Type B pancreatic cell (in vitro differentiated cells): ENCODE measurements at places on chromosomes 2 and 18.

DNA sequence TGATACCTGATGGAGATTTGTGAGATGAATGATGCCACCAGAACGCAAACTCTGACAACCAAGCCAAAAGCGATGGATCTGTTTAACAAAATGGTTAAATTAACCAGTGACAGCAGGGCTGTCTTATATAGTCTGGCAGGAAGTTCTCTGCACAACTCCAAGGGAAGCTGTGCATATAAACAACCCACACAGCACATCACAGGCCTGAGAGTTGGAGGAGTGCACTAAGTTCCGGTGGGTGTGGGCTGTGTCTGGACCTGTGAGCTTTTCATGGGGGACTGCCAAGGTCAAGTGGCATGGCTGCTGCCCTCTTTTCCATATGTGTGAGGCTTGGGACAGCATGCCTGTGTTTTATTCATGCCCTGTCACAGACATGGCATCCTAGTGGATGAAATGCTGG is 414.6 kb upstream of the TRIB2 start:
- DNase-seq = no peak
- no peak overlapping the region for H3K4me3 ChIP-seq
- H3K4me1 ChIP-seq = peaks cover 26% of the 10 kb centered on the region
- H3K36me3 ChIP-seq = no peaks in the 10 kb centered on the region
- no peak overlapping the region for H3K27ac ChIP-seq

DNA sequence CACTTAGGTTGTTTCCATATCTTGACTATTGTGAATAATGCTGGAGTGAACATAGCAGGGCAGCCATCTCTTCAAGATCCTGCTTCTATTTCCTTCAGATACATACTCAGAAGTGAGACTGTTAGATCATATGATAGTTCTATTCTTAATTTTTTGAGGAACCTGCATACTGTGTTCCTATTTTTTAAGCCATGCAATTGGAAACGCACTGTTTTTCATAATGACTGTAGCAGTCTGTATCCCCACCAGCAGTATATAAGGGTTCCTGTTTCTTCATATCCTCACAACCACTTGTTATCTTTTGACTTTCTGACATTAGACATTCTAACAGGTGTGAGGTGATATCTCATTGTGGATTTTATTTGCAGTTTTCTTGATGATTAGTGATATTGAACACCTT is 15.5 kb downstream of the NEURL3 start:
- peaks cover 11% of the 10 kb centered on the region for H3K4me1 ChIP-seq
- no peak overlapping the region for H3K4me3 ChIP-seq
- H3K27ac ChIP-seq = no peak overlapping the region
- DNase-seq = no peak
- H3K36me3 ChIP-seq = no peaks in the 10 kb centered on the region

GRCh38 chr18:13545955-13546354 is 180.4 kb downstream of the FAM210A start:
- no peaks in the 10 kb centered on the region for H3K4me1 ChIP-seq
- H3K27me3 ChIP-seq = peaks cover 11% of the 10 kb centered on the region
- no peaks in the 10 kb centered on the region for H3K36me3 ChIP-seq
- no peak overlapping the region for H3K4me3 ChIP-seq

- no peaks in the 10 kb centered on the region for H3K27me3 ChIP-seq
- DNase-seq = no peak
- H3K27ac ChIP-seq = no peak overlapping the region
- H3K36me3 ChIP-seq = no peaks in the 10 kb centered on the region
Observed at GRCh38 chr2:14557111-14557510, 75.4 kb upstream of the LRATD1 start.

DNA sequence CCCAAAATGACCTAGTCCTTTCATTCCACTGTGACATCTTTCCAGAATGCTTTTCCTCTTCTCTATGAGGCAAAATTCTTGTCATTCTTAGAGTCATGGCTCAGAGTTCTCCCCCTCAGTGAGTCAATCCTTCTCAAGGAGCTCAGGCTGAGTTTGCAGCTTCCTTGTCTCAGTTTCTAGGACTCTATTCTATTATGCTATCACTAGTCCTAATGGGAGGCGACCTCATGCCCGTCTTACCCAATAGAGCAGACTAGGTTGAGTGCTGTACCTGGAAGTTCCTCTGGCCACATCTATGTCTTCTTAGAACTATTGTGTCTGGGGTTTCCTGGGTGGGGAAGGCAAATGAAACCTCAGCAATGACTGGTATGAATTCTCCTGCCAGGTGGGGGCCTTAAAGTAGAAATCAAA is 51.5 kb downstream of the HAUS1 start:
- H3K4me1 ChIP-seq = peaks cover 18% of the 10 kb centered on the region
- H3K36me3 ChIP-seq = peaks cover 4% of the 10 kb centered on the region
- peak overlapping the region; percentile 2 for H3K4me3 ChIP-seq
- peak overlapping the region; percentile 75 for H3K27ac ChIP-seq
- H3K27me3 ChIP-seq = no peaks in the 10 kb centered on the region

GRCh38 chr2:199543606-199544172 is 86.0 kb upstream of the SATB2 start:
- no peaks in the 10 kb centered on the region for H3K4me1 ChIP-seq
- no peak overlapping the region for H3K4me3 ChIP-seq
- DNase-seq = no peak
- no peaks in the 10 kb centered on the region for H3K27me3 ChIP-seq
- H3K27ac ChIP-seq = no peak overlapping the region
- no peaks in the 10 kb centered on the region for H3K36me3 ChIP-seq

DNA sequence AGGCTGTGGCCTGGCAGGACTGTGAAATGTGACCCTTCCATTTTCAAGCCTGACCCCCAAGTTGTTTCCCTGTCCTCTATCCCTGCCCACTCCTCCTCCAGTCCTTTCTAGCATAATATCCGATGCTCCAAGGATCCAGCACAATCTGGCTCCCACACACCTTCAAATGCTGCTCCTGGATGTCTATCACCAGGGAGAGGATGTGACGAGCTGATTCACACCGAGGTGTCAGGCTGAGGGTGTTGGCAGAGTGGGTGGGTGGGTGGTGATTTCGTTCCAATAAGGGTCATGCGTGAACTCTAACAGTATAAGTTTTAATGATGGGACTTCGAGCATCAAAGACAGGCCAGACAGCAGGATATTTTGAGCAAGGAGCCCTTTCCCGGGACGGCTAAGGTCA is 107.8 kb downstream of the CELF4 start:
- DNase-seq = no peak
- no peak overlapping the region for H3K4me3 ChIP-seq
- peaks cover 24% of the 10 kb centered on the region for H3K4me1 ChIP-seq
- H3K36me3 ChIP-seq = no peaks in the 10 kb centered on the region
- no peak overlapping the region for H3K27ac ChIP-seq

DNA sequence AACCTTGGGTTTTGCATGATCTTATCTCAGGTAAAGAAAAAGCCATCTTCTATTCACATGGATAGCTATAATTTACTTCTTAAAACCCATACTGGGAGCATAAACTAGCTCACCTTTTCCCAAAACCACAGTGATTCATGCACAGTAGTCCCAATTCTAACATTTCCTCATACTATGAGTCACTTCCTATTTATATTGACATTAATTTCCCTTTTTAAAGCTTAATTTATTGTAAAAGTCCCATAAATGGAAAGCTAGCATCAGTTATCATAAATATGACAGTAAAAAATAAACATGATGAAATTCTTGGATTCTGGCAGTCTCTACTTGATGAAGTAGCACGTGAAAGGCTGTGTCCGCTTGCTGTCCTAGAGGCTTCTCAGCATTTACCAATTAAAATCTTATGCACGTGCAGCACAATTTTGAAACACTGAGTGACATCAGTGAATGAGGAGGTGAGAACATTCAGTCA is 180.1 kb downstream of the CDH2 start:
- peaks cover 25% of the 10 kb centered on the region for H3K36me3 ChIP-seq
- H3K4me1 ChIP-seq = peaks cover 12% of the 10 kb centered on the region
- no peak overlapping the region for H3K27ac ChIP-seq
- no peak for DNase-seq
- no peaks in the 10 kb centered on the region for H3K27me3 ChIP-seq

DNA sequence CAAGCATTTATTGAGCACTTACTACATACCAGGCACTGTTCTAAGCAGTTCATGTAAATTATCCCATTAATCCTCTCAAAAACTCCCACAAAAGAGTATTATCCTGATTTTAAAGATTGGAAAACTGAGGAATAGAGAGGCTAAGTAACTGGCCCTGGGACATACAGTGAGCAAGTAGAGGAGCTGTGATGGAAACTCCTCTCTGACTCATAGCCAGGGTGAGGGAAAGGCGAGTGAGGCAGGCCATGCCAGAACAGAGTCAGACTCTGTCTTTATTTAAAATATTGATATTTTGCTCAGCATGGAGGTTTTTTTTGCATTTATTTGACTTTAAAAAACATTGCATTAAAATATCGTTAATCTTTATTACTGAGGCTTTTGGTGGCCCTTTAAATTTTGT is 208.0 kb downstream of the LOXHD1 start:
- H3K36me3 ChIP-seq = peaks cover 9% of the 10 kb centered on the region
- no peaks in the 10 kb centered on the region for H3K27me3 ChIP-seq
- H3K27ac ChIP-seq = no peak overlapping the region

- H3K4me3 ChIP-seq = peak overlapping the region; percentile 46
- no peak for DNase-seq
- H3K27ac ChIP-seq = peak overlapping the region; percentile 75
- peaks cover 28% of the 10 kb centered on the region for H3K27me3 ChIP-seq
- peaks cover 26% of the 10 kb centered on the region for H3K4me1 ChIP-seq
Observed at GRCh38 chr18:59908799-59909198, 9.0 kb downstream of the PMAIP1 start.

DNA sequence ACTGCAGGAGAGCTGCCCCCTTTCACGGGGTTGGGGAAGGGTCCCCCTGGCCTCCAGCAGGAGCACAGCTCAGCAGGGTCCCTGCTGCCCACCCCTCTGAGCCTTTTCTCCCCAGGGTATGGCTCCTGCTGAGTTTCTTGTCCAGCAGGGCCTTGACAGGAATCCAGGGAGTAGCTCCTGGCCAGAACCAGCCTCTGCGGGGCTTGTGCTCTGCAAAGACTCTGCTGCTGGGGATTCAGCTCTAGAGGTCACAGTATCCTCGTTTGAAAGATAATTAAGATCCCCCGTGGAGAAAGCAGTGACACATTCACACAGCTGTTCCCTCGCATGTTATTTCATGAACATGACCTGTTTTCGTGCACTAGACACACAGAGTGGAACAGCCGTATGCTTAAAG is 21.2 kb downstream of the FOSL2 start:
- no peak overlapping the region for H3K27ac ChIP-seq
- no peaks in the 10 kb centered on the region for H3K4me1 ChIP-seq
- DNase-seq = no peak
- no peak overlapping the region for H3K4me3 ChIP-seq
- H3K27me3 ChIP-seq = no peaks in the 10 kb centered on the region

DNA sequence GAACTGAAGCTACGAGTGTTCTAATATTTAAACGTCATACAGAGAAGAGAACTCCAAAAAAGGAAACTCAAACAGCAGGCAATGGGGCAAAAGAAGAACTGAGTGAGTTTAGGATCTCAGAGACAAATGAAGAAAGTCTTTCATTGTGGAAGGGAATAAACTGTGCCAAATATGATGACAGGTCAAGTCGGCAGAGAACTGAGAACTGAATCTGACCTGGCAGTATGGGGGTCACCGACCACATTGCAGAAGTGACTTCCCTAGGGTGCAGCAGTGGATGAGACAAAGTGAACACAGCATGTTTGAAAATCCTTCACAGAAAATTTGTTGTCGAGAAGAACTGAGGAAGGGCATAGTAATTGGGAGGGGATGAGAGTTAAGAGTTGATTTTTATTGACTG is 55.9 kb downstream of the TTC21B start:
- no peak overlapping the region for H3K4me3 ChIP-seq
- H3K27ac ChIP-seq = no peak overlapping the region
- peaks cover 49% of the 10 kb centered on the region for H3K36me3 ChIP-seq
- H3K27me3 ChIP-seq = no peaks in the 10 kb centered on the region
- peaks cover 10% of the 10 kb centered on the region for H3K4me1 ChIP-seq

DNA sequence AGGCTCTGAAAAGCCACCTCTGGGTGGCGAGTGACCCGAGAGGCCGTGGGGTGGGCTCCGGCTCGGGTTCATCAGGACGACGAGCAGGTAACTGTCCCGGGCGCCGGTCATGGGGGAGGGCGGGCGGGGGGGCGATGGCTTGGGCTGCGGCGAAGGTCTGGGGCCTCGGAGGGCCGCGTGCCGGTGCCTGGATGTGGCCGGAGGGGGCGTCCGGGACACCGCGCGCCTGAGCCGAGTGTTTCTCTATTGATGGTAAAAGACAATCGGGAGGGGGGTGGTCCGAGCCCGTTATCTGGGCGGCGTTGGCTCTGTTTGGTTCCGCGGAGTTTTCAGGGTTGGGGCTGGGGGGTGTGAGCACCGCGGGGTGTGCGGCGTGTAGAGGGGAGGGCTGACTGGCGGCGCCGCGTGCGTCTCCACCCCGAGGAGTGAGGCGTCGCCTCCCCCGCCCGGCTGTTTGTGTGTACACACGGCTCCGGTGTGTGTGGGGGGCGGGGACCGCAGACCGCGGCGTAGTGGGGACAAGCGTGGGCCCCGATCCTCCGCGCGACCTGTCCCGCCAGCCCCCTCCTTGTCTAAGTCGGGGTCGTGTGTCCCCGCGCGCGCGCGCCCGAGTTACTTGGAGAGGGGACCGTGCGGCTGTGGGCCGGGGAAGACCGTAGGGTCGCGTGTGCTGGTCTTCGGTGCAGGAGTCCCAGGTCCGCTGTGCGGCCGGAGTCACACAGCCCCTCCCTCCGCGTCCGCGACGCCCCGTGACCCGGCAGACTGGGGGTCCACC is 1.6 kb downstream of the CTIF start:
- H3K27ac ChIP-seq = peak overlapping the region; percentile 65
- H3K27me3 ChIP-seq = no peaks in the 10 kb centered on the region
- peak; percentile 79 for DNase-seq
- peak overlapping the region; percentile 93 for H3K4me3 ChIP-seq

GRCh38 chr2:9897331-9897737 is 54.1 kb downstream of the TAF1B start:
- peak overlapping the region; percentile 67 for H3K4me3 ChIP-seq
- no peak for DNase-seq
- H3K27ac ChIP-seq = peak overlapping the region; percentile 99
- peaks cover 6% of the 10 kb centered on the region for H3K36me3 ChIP-seq

- no peaks in the 10 kb centered on the region for H3K36me3 ChIP-seq
- H3K4me3 ChIP-seq = peak overlapping the region; percentile 8
- no peak for DNase-seq
- no peaks in the 10 kb centered on the region for H3K27me3 ChIP-seq
Observed at GRCh38 chr2:130912471-130912870, 75.8 kb downstream of the ARHGEF4 start.

- H3K4me1 ChIP-seq = peaks cover 31% of the 10 kb centered on the region
- no peak overlapping the region for H3K4me3 ChIP-seq
- DNase-seq = no peak
- H3K27ac ChIP-seq = no peak overlapping the region
- peaks cover 8% of the 10 kb centered on the region for H3K36me3 ChIP-seq
Observed at GRCh38 chr18:62739911-62740310, 24.6 kb downstream of the PHLPP1 start.

GRCh38 chr2:240701091-240701735 is 9.5 kb downstream of the AQP12A start:
- no peaks in the 10 kb centered on the region for H3K36me3 ChIP-seq
- peaks cover 8% of the 10 kb centered on the region for H3K27me3 ChIP-seq

- peaks cover 39% of the 10 kb centered on the region for H3K27me3 ChIP-seq
- no peak for DNase-seq
- no peak overlapping the region for H3K4me3 ChIP-seq
Observed at GRCh38 chr18:79533146-79533545, 137.4 kb downstream of the NFATC1 start.
